ENCODE measurements at places on chromosomes 6 and 20.

- no peak for DNase-seq
- no peak overlapping the region for H3K4me3 ChIP-seq
- peak overlapping the region; percentile 34 for H3K27ac ChIP-seq
- H3K36me3 ChIP-seq, result no peaks in the 10 kb centered on the region
- H3K4me1 ChIP-seq, result peaks cover 51% of the 10 kb centered on the region
- no peaks in the 10 kb centered on the region for H3K27me3 ChIP-seq
These were observed 906 bp upstream of the COL12A1 start for GRCh38 chr6:75206576-75207342.

- H3K27ac ChIP-seq, result no peak overlapping the region
- no peak overlapping the region for H3K4me3 ChIP-seq
- DNase-seq, result no peak
- H3K27me3 ChIP-seq, result no peaks in the 10 kb centered on the region
These were observed 123.8 kb upstream of the MARCKS start for GRCh38 chr6:113733381-113733780.

DNA sequence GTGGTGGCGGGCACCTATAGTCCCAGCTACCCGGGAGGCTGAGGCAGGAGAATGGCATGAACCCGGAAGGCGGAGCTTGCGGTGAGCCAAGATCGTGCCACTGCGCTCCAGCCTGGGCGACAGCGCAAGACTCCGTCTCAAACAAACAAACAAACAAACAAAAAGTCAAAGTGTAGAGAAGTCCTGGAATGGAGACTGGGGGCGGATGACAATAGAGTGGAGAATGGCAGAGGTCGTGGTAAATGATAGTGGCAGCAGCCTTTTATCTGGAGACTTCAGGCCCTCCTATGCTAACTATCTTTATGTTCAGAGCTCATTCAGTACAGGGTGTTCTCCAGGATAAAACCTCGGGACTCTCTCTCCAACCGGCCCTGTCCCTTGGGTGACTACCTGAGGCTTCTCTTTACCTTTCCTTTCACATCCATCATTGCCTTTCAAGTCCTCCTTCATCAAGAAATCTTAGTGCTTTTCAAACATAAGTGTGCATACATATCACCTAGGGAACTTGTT, 1.4 kb upstream of the FKBPL start:
- H3K4me1 ChIP-seq, result peaks cover 27% of the 10 kb centered on the region
- no peak for DNase-seq
- H3K27me3 ChIP-seq, result no peaks in the 10 kb centered on the region
- H3K4me3 ChIP-seq, result no peak overlapping the region
- no peaks in the 10 kb centered on the region for H3K36me3 ChIP-seq

- H3K36me3 ChIP-seq, result no peaks in the 10 kb centered on the region
- no peak for DNase-seq
- H3K27ac ChIP-seq, result no peak overlapping the region
- no peaks in the 10 kb centered on the region for H3K27me3 ChIP-seq
- no peaks in the 10 kb centered on the region for H3K4me1 ChIP-seq
These were observed 58.2 kb upstream of the SYNDIG1 start for GRCh38 chr20:24411003-24411833.

GRCh38 chr6:3693831-3694230, 57.7 kb downstream of the PXDC1 start:
- H3K4me1 ChIP-seq, result no peaks in the 10 kb centered on the region
- H3K27ac ChIP-seq, result no peak overlapping the region
- no peaks in the 10 kb centered on the region for H3K27me3 ChIP-seq
- DNase-seq, result no peak
- H3K36me3 ChIP-seq, result no peaks in the 10 kb centered on the region

DNA sequence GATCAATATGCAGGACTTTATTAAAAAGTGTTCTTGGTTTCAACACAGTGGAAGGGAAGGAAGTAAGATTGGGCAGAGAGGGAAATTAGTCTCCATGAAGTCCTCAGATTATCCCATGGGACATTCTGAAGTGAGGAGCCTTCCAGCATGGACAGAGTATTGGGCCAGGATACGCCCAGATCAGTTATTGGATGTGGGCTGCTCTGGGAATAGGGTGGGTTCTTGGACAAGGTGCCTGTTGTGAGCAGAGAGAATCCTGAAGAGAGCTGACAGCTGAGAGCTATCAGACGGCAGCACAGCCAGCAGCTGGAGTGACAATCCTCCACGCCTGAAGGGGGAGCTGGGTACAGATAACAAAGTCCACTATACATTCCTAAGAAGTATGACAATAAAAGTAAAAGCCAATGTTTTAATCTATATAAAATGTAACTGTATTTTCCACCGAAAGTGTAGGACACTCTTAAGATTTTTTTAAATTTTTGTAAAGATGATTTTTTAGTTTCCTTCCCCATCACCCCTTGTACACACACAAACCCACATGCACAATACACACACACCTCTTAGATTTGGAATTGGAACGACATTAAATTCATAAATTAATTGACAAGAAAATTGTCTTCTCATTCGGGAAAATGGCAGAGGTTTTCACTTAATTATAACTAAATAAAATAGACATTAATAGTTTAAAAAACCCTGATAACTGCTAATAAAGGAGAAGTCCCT, 107.8 kb downstream of the FBXO5 start:
- no peaks in the 10 kb centered on the region for H3K4me1 ChIP-seq
- no peak for DNase-seq
- H3K4me3 ChIP-seq, result no peak overlapping the region
- H3K36me3 ChIP-seq, result no peaks in the 10 kb centered on the region

DNA sequence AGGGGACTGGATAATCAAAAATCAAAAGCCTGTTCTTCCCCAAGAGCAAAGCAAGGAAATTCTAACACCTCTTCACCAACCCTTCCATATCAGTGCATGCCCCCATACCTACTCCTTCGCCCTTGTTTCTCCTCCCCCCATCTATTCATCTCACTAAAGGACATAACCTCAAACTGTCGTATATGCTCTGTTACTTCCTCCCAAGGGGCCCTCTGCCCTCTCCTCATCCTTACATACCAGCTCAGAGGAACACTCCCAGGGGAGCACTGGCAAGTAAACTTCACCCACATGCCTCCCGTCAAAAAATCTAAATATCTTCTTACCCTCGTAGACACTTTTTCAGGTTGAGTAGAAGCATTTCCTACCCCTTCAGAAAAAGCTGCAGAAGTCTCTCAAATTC, 9.4 kb upstream of the ADTRP start:
- H3K36me3 ChIP-seq, result no peaks in the 10 kb centered on the region
- peaks cover 9% of the 10 kb centered on the region for H3K4me1 ChIP-seq
- H3K27ac ChIP-seq, result no peak overlapping the region
- DNase-seq, result no peak
- H3K27me3 ChIP-seq, result no peaks in the 10 kb centered on the region

GRCh38 chr6:144406796-144407195, 121.7 kb downstream of the UTRN start:
- no peak overlapping the region for H3K27ac ChIP-seq
- no peaks in the 10 kb centered on the region for H3K27me3 ChIP-seq

DNA sequence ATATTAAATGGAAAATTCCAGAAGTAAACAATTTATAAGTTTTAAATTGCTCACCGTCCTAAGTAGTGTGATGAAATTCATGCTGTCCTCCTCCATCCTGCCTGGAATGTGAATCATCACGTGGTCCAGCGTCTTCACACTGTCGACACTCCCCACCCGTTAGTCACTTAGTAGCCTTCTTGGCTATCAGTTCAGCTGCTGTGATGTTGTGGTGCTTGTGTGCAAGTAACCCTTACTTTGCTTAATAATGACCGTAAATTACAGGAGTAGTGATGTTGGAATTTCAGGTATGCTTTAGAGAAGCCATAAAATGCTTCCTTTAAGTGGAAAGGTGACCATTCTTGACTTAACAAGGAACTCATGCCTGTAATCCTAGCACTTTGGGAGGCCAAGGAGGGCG, 25.2 kb downstream of the RIOK1 start:
- no peak overlapping the region for H3K4me3 ChIP-seq
- no peaks in the 10 kb centered on the region for H3K4me1 ChIP-seq
- no peaks in the 10 kb centered on the region for H3K27me3 ChIP-seq
- no peak overlapping the region for H3K27ac ChIP-seq
- no peak for DNase-seq
- peaks cover 63% of the 10 kb centered on the region for H3K36me3 ChIP-seq

GRCh38 chr6:28005975-28006374, 48.9 kb downstream of the OR2B6 start:
- no peak overlapping the region for H3K4me3 ChIP-seq
- no peak for DNase-seq
- no peak overlapping the region for H3K27ac ChIP-seq

GRCh38 chr6:133388731-133389130, 147.6 kb downstream of the EYA4 start:
- no peaks in the 10 kb centered on the region for H3K27me3 ChIP-seq
- DNase-seq, result no peak
- no peaks in the 10 kb centered on the region for H3K4me1 ChIP-seq
- no peaks in the 10 kb centered on the region for H3K36me3 ChIP-seq
- no peak overlapping the region for H3K27ac ChIP-seq
- H3K4me3 ChIP-seq, result no peak overlapping the region

- DNase-seq, result no peak
- no peaks in the 10 kb centered on the region for H3K27me3 ChIP-seq
- no peak overlapping the region for H3K4me3 ChIP-seq
- no peaks in the 10 kb centered on the region for H3K36me3 ChIP-seq
- H3K4me1 ChIP-seq, result no peaks in the 10 kb centered on the region
These were observed 750.4 kb downstream of the TENT5A start for GRCh38 chr6:81002126-81002525.

DNA sequence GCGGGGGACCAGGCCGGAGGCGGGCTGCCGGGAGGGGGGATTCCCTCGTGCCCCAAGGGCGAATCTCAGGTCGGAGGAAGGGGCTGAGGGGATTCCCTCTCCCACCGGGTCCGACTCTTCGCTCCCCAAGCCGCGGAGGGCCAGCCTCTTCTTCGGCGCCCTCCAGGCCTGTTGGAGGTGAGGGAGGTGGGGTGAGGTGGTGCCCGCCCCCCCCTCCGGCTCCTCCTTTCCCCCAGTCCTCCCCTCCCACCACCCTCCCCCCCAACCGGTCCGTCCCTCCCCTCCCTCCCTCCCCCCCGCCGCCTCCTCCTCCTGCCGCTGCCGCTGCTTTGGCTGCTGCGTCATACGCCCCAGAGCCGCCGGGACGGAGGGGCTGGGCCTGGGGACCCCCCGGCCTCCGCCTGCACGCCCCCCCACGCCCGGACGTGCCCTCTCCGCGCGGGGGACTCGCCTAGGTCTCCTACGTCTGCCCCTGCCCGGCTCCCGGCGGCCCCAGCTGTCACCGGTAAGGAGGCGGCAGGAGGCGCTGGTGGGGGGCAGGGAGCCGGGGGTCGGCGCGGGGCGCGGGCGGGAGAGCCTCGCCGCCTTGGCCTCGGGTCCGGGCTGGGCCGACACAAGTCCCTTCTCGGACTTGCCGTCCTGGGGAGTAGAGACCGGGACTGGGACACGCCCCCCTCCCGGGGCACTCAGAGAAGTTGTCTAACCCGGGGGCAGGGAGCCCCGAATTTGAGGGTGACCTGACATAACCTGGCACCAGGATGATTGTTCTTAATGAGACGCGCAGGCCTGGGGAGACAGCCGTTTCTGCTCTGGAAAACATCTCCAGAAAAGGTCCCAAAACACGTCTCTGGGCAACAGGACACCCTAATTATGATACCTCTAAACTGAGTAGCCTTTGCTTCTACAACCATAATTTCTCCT, at the start of gene PHF1:
PHF1 (plus strand) TSS at position 304 of the 921 bp plus-strand sequence. CDS start 1,250 bp downstream, outside the sequence.
- peak; percentile 73 for DNase-seq
- peak within 1 kb of the TSS; percentile 100 for H3K4me3 ChIP-seq
- peaks cover 31% of the 10 kb centered on the region for H3K36me3 ChIP-seq
- H3K27ac ChIP-seq, result peak within 1 kb of the TSS; percentile 93
- no peaks in the 10 kb centered on the region for H3K27me3 ChIP-seq

DNA sequence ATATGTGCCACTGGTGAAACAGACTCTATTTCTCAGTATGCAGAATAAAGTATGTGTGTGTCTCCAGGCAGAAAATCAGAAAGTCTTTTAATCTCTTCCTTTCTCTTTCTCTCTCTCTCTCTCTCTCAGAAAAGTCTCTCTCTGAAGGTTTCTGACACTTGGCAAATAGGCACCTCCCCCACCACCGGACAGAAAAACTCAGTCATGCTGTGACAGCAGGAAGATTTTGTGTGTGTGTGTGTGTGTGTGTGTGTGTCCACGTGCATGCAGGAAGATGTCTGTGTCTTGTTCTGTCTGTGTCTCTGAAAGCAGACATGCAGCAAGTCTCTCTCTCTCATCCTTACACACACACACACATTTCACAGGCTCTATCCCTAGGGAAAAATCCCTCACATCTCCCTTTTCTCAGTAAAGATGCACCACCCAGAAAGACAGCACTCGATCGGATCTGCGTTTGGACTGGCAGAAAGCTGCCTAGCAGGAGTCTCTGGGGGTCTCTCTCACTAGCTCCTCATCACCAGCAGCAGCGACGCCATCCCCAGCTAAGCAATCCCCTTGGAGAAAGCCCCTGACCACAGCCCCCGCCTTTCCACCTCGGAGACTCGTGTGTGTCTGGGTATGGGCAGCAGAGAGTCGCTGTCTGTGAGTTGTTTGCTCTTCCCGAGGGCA, 98.3 kb downstream of the EDN3 start:
- peak overlapping the region; percentile 59 for H3K27ac ChIP-seq

- H3K4me1 ChIP-seq, result peaks cover 7% of the 10 kb centered on the region
- DNase-seq, result no peak
- no peak overlapping the region for H3K27ac ChIP-seq
These were observed 20.5 kb downstream of the COL9A1 start for GRCh38 chr6:70282312-70282918.

- no peak for DNase-seq
- H3K4me3 ChIP-seq, result no peak overlapping the region
- peak overlapping the region; percentile 72 for H3K27ac ChIP-seq
These were observed 3.0 kb upstream of the CCN2 start for GRCh38 chr6:131954059-131954774.

- H3K27me3 ChIP-seq, result no peaks in the 10 kb centered on the region
- H3K36me3 ChIP-seq, result no peaks in the 10 kb centered on the region
- no peak overlapping the region for H3K4me3 ChIP-seq
- DNase-seq, result no peak
- H3K27ac ChIP-seq, result no peak overlapping the region
- H3K4me1 ChIP-seq, result no peaks in the 10 kb centered on the region
These were observed 56.1 kb upstream of the B3GAT2 start for GRCh38 chr6:71012866-71013469.

- peak overlapping the region; percentile 48 for H3K4me3 ChIP-seq
- peaks cover 9% of the 10 kb centered on the region for H3K4me1 ChIP-seq
- H3K36me3 ChIP-seq, result no peaks in the 10 kb centered on the region
- H3K27me3 ChIP-seq, result no peaks in the 10 kb centered on the region
These were observed 1.1 kb downstream of the RGS17 start for GRCh38 chr6:153129873-153130514.
